ENCODE measurements at places on chromosomes 5 and 9. TPM values are rescaled to one million over a fixed set of nuclear protein-coding genes. Genes with fewer than 3 reads are reported as not detected.

IL11RA gene
- 23.4 TPM for total RNA-seq

SH3TC2 gene
- 1.9 TPM for total RNA-seq

EIF4E1B gene
- total RNA-seq: not detected

AIF1L gene
- total RNA-seq: 15.2 TPM

SOHLH1 gene
- not detected for total RNA-seq

Data from suprapubic skin (tissue), 4 donors.